ENCODE measurements at places on chromosomes 4 and X.

DNA sequence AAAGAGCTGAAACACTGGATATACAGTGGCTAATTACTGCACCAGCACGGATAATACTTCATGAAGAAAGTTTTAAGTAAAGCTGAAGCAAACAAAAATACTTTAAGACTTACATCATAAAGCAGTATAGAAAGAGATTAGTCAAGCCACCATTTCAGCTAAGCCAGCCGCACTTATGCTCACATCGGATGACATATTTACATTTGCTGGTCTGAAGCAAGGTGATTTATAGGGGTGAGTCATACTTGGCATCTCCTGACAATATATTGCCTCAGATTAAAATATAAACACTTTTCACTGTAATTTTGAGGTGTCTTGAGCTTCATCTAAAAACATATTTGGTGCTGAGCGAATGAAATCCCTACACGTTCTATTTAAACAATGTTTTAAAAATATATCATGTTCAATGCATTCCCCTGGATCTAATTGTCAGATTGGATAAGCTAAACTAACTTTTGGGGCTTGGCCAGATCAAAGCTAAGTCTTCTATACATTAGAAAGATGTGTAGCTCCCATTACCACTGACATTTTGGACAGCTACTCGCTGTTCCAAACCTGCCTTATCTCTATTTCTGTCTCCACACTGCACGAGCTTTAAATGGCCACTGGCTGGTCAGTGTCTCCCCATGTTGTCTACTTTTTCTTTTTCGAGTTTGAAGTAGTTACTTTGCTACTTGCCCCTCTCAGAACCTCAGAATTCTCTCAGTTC lies 103.2 kb downstream of the VCX2 start:
- DNase-seq = no peak

DNA sequence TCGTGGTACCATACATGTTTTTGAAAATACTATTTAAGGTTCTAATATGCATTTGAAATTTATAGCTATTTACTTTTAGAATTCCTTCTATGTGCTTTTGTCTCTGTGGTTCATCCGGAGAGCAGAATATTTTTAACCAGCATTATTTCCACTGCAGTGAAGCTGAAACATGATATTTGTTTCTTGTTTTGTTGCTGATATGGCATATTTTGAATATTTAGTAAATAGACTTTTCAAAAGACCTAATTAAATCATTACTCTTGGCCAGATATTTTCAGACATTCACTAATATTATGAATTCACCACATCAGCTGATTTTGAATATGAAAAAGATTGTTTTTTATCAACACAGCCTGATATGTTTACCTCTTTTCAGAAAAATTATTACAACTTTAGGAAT lies 87.0 kb downstream of the FAT4 start:
- no peak for DNase-seq

GRCh38 chr4:70544279-70544868 lies 26.0 kb downstream of the AMTN start:
- peak; percentile 11 for DNase-seq

GRCh38 chr4:152946446-152946845 lies 10.3 kb downstream of the FHDC1 start:
- no peak for DNase-seq

DNA sequence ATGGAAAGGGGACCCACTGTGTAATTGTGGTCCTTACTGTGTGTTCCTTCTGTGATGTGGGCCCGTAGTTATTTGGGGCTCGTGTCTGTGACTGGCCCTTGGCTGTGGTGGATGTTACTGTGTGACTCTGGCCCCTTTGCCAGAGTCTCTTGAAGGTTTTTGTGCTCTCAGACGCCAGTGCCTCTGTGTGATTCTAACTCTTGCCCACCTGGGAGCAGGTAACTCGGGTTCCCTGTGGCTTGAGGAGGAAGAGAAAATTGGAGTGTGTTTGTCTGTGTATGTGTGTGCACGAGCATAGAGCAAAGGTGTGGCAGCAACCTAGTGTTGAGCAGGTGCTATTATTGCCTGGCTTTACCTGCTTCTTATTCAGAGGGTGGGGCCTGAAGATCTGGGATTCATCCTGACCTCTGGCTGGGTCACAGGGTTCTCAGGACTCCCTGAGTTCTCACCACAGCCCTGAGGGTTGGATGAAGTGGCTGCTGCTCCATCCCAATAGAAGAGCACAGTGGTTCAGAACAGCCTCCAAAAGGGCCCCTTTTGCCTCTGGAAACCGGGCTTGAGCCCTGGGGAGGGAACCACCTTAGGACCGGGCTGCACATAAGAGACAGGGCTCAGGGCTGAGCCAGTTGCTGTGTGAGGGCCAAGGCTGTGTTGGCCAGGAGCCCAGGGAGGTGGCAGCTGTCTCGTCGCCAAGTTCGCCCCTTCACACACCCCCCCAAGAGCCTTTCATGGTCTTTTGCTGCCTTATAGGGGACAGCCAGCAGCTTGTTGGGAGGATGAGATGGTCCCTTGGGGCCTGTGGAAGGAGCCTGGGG lies 1.3 kb downstream of the RBM10 start:
- no peak for DNase-seq

GRCh38 chr4:20254511-20255250 lies 3.0 kb downstream of the SLIT2 start:
- DNase-seq = no peak

GRCh38 chrX:12814420-12814819 lies 23.2 kb downstream of the PRPS2 start:
- no peak for DNase-seq

DNA sequence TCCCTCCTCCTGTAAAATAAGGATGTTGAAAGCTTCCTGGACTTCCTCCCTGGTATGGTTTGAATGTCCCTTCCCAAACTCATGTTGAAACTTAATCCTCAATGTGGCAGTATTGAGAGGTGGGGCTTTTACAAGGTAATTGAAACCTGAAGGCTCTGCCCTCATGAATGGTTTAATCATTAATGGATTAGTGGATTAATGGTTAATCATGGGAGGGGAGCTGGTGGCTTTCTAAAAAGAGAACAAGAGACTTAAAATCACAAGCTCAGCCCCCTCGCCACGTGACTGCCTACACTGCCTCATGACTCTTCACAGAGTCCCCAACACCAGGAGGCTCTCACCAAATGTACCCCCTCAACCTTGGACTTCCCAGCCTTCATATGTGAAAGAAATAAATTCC lies 124.6 kb upstream of the ANXA3 start:
- DNase-seq = no peak
